ENCODE measurements at places on chromosomes 3 and 15.

DNA sequence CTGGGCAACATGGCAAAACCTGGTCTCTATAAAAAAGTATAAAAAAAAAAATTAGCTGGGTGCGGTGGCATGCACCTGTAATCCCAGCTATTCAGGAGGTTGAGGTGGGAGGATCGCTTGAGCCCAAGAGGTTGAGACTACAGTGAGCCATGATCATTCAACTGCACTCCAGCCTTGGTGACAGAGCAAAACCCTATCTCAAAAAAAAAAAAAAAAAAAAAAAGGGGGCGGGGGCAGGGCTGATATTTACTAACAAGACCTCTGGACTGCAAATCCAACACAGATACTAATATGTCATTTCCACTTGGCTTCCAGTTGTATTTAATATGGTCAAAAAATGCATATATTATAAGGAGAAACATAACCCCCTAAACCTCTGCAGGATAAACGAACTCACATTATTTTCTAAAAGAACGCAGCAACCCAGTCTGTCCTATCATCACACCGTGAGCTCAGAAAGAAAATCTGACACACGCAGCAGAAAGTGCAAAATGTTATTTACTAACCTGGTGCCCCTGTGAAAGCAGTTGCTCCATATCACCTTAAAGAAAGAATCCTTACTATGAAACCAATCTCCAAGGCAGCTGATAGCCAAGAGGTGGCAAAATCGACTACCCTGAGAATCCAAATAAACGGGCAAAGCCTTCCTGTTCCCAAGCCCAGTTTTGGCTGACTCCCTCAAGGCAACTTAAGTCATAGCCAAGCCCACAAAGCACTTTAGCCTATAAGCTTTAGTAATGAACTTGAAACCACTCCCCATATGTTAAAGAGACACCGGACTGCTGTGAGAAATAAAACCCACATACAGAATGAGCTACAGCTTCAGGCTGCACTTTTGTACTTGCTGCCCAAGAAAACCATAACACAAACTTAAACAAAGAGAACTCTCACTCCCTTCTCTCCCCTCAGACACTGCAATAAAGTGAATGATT lies 39.3 kb downstream of the PLD1 start:
- DNase-seq: no peak

GRCh38 chr3:88149101-88149508 lies 654 bp upstream of the C3orf38 start:
- peak; percentile 58 for DNase-seq

DNA sequence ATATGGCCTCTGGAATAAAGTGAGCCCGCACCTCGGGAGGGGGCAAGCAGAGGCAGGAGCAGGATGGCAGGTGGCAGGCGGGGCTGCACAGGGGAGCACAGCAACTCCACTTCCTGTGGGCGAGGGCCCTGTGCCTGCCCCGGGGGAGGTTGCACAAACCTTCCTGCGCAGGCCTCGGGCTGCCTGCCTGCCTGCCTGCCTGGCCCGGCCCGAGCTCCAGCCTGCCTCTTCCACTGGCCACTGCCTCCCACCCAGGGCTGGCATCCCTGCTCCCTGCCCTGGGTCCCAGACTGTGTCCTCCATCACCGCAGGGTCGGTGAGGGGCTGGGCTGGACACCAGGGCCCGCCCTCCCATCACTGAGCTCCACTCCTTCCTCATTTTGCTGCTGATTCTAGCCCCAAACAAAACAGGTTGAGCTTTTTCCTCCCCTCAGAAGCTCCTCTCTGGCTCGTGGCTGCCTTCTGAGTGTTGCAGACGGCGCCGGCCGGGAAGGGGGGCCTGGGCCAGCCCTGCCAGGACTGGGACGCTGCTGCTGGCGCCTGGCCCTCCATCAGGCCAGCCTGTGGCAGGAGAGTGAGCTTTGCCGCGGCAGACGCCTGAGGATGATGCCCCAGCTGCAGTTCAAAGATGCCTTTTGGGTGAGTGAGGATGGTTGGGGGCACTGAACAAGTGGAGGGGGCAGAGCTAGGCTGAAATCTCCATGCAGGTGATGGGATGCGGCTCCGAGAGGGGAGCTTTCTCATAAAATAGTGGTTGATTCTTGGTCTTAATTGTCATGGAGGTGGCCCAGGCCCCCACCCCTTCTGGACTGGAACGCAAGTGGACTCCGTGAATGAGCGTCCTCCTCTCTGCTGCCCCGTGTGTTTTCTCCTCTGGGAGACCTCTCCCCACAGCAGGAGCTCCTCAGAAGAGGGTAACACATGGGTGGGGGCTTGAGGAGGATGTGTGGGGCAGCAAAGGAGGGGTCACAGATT lies at the start of gene PSTPIP1:
PSTPIP1 (plus strand) TSS at position 156 of the 975 bp plus-strand sequence; CDS start at position 604, 448 bp downstream.
- DNase-seq: peak; percentile 76

GRCh38 chr3:159263750-159264553 lies 462.1 kb downstream of the MFSD1 start:
- DNase-seq: no peak

- no peak for DNase-seq
These were observed 26.3 kb downstream of the BMF start for GRCh38 chr15:40082195-40082883.

Measured in stimulated activated CD4-positive, alpha-beta T cell treated with anti-CD3 and anti-CD28 coated beads, Interleukin-2, amount 100 ng/mL, for 24 hours (primary cell).